ENCODE measurements at places on chromosomes 4 and X.

- no peaks in the 10 kb centered on the region for H3K27me3 ChIP-seq
- H3K4me1 ChIP-seq, result peaks cover 6% of the 10 kb centered on the region
- no peak overlapping the region for H3K4me3 ChIP-seq
- H3K36me3 ChIP-seq, result no peaks in the 10 kb centered on the region
Observed at GRCh38 chr4:47855350-47855749, 17.5 kb upstream of the CORIN start.

DNA sequence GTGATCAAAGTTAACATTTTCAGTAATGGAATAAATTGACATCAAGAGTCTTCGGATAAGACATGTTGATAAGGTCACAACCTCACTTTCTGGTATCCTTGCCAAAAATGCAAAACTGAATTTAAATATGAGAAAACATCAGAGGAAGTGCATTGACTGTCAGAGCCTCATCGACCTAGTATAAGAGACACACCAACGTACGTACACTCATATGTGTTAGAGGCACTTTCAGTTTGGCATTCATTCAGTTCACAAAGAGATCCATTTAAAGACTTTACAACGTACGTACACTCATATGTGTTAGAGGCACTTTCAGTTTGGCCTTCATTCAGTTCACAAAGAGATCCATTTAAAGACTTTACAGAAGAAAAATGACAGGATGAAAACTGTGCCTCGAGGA, 280.3 kb downstream of the INPP4B start:
- no peaks in the 10 kb centered on the region for H3K4me1 ChIP-seq
- DNase-seq, result peak; percentile 26
- no peak overlapping the region for H3K4me3 ChIP-seq
- H3K27me3 ChIP-seq, result no peaks in the 10 kb centered on the region
- no peak overlapping the region for H3K27ac ChIP-seq

DNA sequence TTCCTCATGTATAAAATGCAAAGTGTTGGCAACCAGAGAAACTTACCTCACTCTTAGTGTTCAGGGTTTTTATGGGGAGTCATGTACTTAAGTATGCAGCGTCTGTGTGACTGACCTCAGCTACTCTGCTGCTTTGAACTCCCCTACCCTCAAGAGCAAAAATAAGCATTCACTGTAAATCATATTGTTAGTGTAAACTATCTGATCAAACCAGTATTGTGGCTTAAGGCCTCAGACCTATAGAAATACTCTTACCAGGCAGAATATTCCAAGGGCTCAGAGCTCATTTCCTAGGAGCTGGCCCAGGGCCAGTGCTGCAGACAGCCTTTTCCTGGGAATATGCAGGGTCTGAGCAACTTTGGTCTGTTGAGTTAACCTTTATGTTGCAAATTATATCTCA, 453.1 kb downstream of the CCSER1 start:
- DNase-seq, result no peak
- no peaks in the 10 kb centered on the region for H3K27me3 ChIP-seq

GRCh38 chr4:158176108-158176507, 3.3 kb upstream of the GASK1B start:
- no peak for DNase-seq
- no peaks in the 10 kb centered on the region for H3K36me3 ChIP-seq
- H3K27me3 ChIP-seq, result no peaks in the 10 kb centered on the region
- no peak overlapping the region for H3K4me3 ChIP-seq
- peaks cover 2% of the 10 kb centered on the region for H3K4me1 ChIP-seq
- H3K27ac ChIP-seq, result no peak overlapping the region

- DNase-seq, result no peak
- H3K27me3 ChIP-seq, result no peaks in the 10 kb centered on the region
- no peak overlapping the region for H3K4me3 ChIP-seq
Observed at GRCh38 chr4:12689457-12689856, 794.7 kb downstream of the RAB28 start.

GRCh38 chr4:40201898-40202297, 5.1 kb downstream of the RHOH start:
- H3K27ac ChIP-seq, result no peak overlapping the region
- DNase-seq, result no peak
- no peak overlapping the region for H3K4me3 ChIP-seq
- H3K27me3 ChIP-seq, result no peaks in the 10 kb centered on the region

- no peak for DNase-seq
- no peaks in the 10 kb centered on the region for H3K27me3 ChIP-seq
- H3K4me3 ChIP-seq, result no peak overlapping the region
- peaks cover 2% of the 10 kb centered on the region for H3K4me1 ChIP-seq
Observed at GRCh38 chr4:159137176-159137575, 34.3 kb downstream of the RAPGEF2 start.

DNA sequence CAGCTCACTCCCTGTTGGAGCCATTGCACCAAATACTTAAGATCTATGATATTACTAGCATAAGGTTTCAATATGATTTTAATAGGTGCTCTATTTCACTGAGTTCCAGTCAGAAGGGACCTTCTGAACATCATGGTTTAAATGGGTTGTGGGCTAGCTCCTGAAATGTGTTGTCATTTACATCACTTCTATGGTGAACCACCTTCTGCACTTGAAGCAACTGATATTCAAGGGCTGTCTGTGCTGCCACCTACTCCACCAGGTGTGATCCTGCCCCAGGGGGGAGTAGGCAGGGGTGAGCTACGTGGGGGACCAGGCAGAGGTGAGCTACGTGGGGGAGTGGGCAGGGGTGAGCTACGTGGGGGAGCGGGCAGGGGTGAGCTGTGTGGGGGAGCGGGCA, 35.2 kb downstream of the RNF175 start:
- DNase-seq, result no peak
- no peak overlapping the region for H3K4me3 ChIP-seq
- no peak overlapping the region for H3K27ac ChIP-seq
- H3K27me3 ChIP-seq, result no peaks in the 10 kb centered on the region
- H3K36me3 ChIP-seq, result no peaks in the 10 kb centered on the region
- H3K4me1 ChIP-seq, result no peaks in the 10 kb centered on the region

GRCh38 chrX:17453788-17454187, 78.8 kb downstream of the NHS start:
- H3K36me3 ChIP-seq, result no peaks in the 10 kb centered on the region
- no peak for DNase-seq
- no peak overlapping the region for H3K4me3 ChIP-seq

GRCh38 chr4:153904011-153904410, 115.1 kb upstream of the SFRP2 start:
- no peaks in the 10 kb centered on the region for H3K36me3 ChIP-seq
- no peaks in the 10 kb centered on the region for H3K27me3 ChIP-seq
- no peak overlapping the region for H3K4me3 ChIP-seq
- DNase-seq, result no peak

- peaks cover 22% of the 10 kb centered on the region for H3K4me1 ChIP-seq
- no peak overlapping the region for H3K4me3 ChIP-seq
- DNase-seq, result no peak
- no peak overlapping the region for H3K27ac ChIP-seq
- H3K36me3 ChIP-seq, result no peaks in the 10 kb centered on the region
Observed at GRCh38 chrX:53266914-53267313, 14.5 kb downstream of the IQSEC2 start.

DNA sequence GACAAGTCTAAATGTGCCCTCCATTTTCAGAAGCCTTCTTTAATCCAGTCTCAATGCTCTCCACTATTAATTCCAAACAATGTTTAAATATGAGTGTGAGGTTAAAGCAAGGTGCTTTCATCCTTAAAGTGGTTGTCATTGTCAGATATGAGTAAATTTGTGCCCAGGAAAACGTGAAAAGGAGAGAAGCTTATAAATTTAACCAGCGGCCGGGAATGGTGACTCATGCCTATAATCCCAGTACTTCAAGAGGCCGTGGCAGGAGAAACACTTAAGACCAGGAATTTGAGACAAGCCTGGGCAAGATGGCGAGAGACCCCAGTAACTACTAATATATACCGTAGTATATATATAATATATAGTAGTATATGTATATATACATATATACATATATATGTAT, 270.0 kb downstream of the ARHGAP24 start:
- H3K4me1 ChIP-seq, result peaks cover 8% of the 10 kb centered on the region
- no peak overlapping the region for H3K27ac ChIP-seq
- DNase-seq, result peak; percentile 15
- no peaks in the 10 kb centered on the region for H3K27me3 ChIP-seq
- H3K36me3 ChIP-seq, result no peaks in the 10 kb centered on the region
- H3K4me3 ChIP-seq, result no peak overlapping the region

DNA sequence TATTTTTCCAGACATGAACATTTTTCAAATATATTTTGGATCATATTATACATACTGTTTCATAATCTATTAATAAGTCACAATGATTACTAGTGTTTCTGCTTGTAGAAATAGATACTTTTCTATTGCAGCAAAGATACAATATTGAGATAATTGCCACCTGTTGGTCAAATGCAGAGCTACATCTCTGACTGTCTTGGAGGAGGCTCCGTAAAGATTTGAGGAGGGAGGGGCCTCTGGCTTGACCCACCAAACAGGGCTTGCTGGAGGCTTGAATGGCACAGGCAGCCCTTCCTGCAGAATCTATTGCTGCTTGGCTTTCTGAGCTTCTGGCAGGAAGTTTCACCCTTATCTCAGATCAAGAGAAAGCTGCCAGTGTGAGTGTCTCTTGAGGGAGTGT, 99.3 kb upstream of the ARMCX2 start:
- H3K36me3 ChIP-seq, result no peaks in the 10 kb centered on the region
- no peaks in the 10 kb centered on the region for H3K27me3 ChIP-seq
- no peak overlapping the region for H3K4me3 ChIP-seq
- peak; percentile 51 for DNase-seq

GRCh38 chr4:88757067-88757466, 59.4 kb upstream of the NAP1L5 start:
- H3K36me3 ChIP-seq, result no peaks in the 10 kb centered on the region
- DNase-seq, result peak; percentile 36
- H3K27ac ChIP-seq, result no peak overlapping the region
- no peaks in the 10 kb centered on the region for H3K27me3 ChIP-seq
- H3K4me1 ChIP-seq, result peaks cover 13% of the 10 kb centered on the region
- H3K4me3 ChIP-seq, result no peak overlapping the region

DNA sequence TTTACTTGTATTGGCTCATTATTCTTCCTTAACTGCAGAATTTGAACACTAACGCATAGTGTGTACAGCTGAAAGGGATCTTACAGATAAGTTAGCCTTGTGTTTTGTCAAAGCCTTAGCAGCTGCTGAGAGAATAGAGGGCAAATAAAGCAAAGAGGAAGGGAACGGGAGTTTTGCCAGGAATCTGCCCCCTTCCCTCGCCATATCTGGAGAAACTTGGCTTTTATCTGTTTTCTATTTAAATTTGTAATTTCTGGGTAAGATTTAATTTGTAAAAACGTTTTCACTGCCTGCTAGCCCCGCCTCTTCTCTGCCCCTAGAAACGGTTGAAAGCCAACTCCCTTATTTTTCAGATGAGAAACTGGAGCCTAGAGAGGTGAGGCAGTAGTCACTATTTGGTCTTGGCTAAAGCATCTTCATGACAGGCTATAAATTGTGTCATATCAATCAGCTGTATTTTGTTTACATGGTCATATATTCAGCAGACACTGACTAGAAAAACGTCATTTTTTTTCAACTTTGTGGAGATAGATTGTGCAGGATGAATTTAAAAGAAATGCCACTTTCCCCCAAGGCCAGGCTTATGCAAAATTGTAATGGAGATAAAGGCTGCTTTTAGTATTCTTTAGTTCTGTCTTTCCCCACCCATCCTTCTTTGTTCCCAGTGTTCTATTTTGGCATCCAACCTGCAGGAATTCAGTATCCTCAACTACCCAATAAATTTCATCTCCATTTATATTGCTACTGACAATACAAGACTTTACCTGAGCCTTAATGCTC, 319.4 kb downstream of the SH2D1A start:
- no peaks in the 10 kb centered on the region for H3K4me1 ChIP-seq
- no peak for DNase-seq
- H3K4me3 ChIP-seq, result no peak overlapping the region

DNA sequence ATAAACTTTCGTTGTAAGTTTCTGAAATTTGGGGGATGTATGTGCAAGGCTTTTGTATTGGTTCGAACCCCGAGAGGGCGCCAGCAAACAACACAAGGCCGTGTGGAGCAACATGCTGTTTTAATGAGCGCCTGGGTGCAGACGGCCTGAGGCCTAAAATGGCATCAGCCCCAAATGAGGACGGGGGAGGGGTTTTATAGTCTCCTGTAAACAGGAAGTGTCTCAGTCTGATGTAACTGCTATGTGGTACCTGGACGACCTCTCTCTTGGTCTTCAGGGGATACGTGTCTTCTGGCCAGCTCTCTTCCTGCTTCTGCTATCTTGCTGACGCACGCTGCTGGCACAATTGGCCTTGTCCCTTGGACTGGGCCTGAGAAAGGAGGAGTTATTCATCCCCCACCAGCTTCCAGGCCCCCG, 1348.0 kb downstream of the ADGRL3 start:
- no peak overlapping the region for H3K4me3 ChIP-seq
- H3K27ac ChIP-seq, result no peak overlapping the region
- H3K27me3 ChIP-seq, result no peaks in the 10 kb centered on the region
- no peaks in the 10 kb centered on the region for H3K36me3 ChIP-seq
- DNase-seq, result no peak

- H3K4me3 ChIP-seq, result peak overlapping the region; percentile 54
- H3K36me3 ChIP-seq, result no peaks in the 10 kb centered on the region
- H3K27ac ChIP-seq, result no peak overlapping the region
- H3K4me1 ChIP-seq, result no peaks in the 10 kb centered on the region
Observed at GRCh38 chrX:3711331-3711917, 2.0 kb downstream of the PRKX start.
